NCI-H510A treated with DMSO at 0.1 percent for 48 hours (cell line): ENCODE measurements at places on chromosomes 2 and 18.

DNA sequence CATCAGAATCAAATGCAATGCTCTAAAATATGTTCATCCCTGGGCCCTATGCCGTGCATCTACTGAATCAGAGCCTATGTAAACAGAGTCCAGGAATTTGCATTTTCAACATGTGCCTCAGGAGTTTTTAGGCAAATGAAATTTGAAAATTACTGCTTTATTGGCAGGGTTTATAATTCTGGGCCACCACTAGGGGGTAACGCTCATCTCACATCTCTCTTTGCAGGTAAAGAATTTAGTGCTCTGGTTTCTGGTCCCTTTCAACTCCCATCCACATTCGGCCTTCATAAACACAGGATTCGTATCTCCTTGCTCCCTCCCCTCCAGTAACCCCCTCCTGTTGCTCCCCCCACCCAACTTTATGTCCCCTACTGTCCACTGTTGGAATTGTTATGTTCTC, 49.3 kb downstream of the LYPD6B start:
- no peak for DNase-seq

GRCh38 chr2:42028571-42029148, 19.2 kb upstream of the PKDCC start:
- no peak for DNase-seq

- no peak for DNase-seq
These were observed 362.9 kb downstream of the ZEB2 start for GRCh38 chr2:144156736-144157640.

- no peak for DNase-seq
These were observed 32.2 kb downstream of the MAL start for GRCh38 chr2:95057535-95058370.

DNA sequence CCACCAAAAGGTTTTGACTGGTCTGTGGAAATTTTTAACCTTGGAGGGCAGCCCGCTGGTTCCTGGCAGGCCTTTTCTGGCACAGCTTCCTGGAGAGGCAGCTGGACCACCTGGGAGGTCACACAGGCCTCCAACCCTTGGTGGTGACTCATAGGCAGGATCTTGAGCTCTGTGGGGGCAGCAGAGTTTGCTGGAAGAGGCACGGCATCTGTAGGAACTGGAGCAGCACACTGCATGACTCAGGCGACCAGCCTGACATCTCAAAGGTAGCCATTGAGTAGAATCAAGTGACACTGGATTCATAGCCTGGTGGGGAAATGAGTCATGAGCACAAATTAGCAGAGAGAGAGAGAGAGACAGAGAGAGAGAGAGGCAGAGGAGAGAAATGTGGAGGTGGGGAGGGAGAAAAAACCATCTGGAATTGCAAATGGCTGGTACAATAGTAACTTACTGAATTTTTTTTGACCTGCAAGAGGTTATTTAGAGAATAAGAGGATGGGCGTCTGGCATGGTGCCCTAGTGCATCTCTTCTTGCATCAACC, 57.4 kb downstream of the TRPM8 start:
- DNase-seq, result no peak
